ENCODE measurements at places on chromosomes 7 and 10.

GRCh38 chr10:46080886-46081285 lies 34.8 kb upstream of the MSMB start:
- no peak for DNase-seq

- no peak for DNase-seq
Observed at GRCh38 chr7:82247814-82248433, 195.7 kb downstream of the CACNA2D1 start.

- no peak for DNase-seq
Observed at GRCh38 chr7:39926111-39926510, 23.9 kb upstream of the CDK13 start.

DNA sequence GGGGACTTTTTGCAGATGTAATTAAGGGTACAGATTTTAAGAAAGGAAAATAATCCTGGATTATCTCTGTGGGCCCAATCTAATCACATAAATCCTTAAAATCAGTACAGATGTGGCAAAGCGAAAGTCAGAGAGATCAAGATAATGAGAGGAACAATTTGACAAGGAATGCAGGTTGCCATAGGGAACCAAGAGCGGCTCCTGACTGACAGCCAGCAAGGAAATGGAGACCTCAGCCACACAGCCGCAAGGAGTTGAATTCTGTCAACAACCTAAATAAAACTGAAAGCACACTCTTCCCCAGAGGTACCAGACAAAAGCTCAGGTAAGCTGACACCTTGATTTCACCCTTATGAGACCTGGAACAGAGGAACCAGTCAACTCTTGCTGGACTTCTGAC lies 3.4 kb upstream of the PNPLA8 start:
- DNase-seq: no peak

DNA sequence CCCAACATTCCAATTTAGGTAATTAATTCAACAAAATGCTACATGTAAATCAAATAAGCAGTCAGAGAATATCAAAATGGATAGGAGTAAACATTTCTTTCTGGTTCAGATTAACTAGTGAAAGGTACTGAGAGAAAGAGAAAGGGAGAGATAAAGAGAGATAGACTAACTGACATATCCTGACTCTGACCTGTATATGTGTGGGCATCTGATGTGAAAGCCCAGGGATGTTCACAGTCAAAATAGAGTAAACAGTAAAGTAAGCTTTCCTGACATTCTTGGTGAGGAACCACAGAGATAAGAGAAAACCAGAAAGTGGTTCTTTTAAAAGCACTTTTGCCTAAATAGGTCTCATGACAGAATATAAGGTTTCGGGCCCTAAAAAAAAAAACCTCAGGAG lies 37.5 kb upstream of the ANK3 start:
- no peak for DNase-seq

- no peak for DNase-seq
Observed at GRCh38 chr7:101402081-101402779, 39.6 kb downstream of the COL26A1 start.

GRCh38 chr7:55871932-55872485 lies 9.5 kb upstream of the SEPTIN14 start:
- DNase-seq: no peak
